8988T (cell line): ENCODE measurements at places on chromosomes 3 and 15.

- no peak for DNase-seq
Measured at GRCh38 chr3:146246526-146246925, 4.4 kb downstream of the PLSCR4 start.

- DNase-seq, result no peak
Measured at GRCh38 chr3:117170094-117170493, 460.5 kb downstream of the TUSC7 start.

- no peak for DNase-seq
Measured at GRCh38 chr3:126557415-126557745, 1.4 kb downstream of the C3orf22 start.

DNA sequence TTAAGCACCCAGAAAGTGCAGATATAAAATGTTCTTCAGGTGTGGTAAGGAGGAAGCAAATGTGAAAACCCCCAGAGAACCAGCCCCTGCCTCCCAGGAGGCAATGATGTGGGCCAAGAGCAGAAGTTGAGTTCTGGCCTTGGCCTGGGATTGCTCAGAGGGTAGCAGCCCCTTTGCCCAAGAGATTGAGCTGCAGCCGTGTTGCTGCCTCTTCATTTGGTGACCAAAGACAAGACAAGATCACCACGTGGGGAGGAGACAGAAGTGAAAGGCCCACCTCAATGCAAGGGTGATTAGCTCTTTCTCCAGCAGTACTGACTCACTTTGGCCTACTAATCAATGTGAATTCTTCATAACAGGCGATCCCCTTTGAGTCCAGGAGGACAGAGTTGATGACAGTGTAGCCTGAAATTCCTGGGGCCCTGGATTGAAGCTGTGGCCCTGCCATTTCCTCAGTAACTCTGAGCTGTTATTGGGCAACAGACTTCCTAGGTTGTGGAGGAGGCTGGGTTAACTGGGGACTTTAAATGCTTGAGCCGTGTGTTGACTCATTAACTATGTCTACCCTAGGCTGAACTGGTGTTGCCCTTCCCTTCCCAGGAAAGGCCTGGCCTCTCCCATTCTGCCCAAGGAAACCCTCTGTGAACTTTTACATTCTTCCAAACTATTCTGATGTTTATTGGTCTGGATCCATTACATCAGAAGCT is 86.5 kb downstream of the ST6GAL1 start:
- DNase-seq, result no peak

DNA sequence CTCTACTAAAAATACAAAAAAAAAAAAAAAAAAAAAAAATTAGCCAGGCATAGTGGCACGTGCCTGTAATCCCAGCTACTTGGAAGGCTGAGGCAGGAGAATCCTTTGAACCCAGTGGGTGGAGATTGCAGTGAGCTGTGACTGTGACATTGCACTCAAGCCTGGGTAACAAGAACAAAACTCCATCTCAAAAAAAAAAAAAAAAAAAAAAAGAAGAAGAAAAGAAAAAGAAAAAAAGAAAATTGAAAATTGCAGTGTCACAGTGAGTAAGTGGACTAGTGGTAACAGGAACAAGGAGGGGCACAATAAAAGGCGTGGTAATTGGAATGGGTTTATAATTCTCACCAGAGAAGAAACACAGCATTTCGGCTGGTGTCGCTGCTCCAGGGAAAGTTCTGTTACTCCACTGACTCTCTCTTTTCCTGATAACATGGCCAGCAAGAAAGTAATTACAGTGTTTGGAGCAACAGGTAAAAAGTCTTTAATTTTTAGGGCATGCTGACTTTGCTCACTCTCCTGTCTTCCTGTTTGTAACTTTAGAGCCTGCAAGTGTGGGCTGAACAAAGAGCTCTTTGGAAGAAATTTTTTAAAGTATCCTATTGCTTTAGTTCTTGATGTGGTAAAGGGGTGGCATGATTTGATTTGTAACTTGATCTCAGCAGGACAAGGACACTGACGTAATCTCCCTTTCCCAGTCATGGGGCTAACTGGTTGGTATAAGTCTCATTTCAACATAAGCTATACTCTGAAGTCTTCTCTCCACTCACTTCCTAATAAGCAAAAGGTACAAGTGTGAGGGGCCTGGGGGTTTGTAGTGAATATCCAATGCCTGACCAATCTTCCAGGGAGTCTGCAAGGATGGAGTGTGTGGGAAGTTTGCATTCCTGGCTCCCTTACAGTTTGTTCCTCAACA is 22.1 kb upstream of the TRA2B start:
- no peak for DNase-seq

- no peak for DNase-seq
Measured at GRCh38 chr3:155029941-155030340, 50.2 kb upstream of the MME start.

DNA sequence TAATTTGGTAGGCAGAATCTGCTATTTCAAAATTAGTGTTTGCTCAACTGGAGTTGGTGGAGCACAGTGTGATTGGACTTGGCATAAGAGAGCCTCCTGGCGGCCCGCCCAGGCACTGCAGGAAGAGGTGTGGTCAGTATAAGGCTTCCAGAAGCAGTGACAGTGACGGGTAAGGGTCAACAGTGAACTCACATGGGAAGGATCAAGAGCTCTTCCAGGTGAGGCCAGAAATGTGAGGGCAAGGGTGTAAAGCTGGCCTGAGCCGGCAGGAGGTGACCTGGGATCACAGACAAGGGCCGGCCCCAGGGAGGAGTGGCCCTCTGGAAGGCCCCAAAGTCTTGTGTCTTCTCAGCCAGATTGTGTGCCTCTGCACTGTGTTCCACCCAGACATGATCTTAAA is 93.2 kb upstream of the RNF7 start:
- no peak for DNase-seq

DNA sequence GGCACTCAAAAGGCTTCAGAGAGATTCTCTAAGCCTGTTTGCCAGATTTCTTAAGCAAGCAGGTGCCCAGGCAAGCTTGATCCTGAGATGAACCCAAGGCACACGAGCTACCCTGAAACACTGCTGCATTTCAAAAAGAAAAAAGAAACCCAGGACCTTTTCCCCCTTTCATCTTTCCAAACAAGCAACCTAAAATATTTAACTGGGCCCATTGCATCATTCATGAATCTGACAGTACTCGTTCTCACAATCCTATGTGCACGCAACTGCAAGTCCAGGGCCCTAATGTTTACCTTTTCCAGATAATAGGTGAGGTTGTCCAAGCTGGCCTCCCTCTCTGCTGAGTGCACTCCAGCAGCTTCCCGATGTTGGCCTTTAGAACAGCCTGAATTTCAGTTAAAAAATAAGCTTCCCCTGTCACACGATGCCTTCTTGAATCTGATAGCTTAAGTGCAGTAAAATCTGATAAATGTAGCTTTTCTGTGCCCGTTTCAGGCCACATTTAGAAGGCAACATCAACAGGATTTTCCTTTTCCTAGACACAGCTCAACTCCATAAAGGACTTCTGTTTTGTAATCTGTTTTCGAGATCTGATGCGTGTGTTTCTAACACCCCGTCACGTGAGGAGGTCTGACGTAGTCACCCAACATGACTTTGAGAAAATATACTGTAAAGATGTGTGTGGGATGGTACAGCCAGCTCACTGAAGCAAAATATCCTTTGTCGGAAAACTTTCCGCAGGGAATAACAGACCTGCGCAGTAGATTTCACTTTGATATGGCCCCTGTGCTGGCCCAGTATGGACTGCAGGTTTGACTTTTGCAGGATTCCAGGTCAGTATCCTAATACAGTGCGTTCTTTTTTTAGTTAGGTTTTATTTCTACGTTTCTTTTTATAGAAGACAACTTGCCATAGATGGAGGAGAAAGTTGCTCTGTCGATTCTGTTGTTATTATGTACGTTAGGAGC is 55.1 kb upstream of the RASA2 start:
- DNase-seq, result no peak

DNA sequence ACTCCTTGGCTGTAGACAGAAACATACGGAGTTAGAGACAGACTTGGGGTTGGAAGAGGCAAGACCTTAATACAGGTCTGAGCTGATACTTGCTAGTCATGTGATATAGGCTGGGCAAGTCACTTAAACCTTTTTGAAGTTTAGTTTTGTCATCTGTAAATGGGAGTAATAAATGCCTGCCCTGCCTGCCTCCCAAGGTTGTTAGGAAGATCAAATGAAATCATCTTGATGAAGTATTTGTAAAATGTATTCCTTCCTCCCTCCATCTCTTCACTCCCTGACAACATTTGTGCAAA is 2.9 kb downstream of the PXK start:
- DNase-seq, result no peak

DNA sequence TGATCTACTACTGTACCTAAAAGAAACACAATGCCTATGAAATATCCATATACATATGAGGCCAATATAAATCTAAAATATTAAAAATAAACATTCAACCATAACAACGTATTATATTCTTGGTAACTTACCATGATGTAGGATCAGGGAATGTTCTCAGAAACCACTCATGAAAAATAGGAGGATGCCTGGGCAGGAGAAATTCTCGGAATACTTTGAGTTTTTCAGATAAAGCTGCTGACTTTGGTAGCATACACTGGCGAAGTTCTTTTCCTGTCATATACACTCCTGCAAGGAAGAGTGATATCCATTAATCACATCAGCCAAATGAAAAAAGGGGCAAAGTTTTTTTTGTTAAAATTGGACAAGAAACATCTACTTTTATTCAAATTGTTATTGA is 11.3 kb upstream of the XRN1 start:
- DNase-seq, result no peak

DNA sequence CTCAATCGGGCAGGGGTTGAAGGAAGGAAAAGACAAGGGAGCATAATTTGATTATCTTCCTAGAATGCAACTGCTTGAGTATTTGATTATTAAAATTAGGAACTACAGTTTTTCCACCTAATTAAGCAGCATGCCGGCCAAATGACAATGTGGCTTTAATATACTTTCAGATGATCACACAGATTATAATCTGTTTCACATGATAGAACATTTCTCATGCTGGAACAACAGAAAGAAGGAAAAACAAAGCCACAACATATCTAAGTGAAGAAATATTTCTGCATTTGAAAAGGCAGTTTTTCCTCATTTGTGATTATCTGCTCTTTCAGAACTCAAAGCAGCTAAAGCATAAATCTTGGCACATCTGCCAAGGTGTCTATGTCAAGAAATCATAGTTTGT is 82.7 kb downstream of the STRIT1 start:
- DNase-seq, result no peak

- DNase-seq, result no peak
Measured at GRCh38 chr3:12190221-12190807, 31.6 kb upstream of the TIMP4 start.

DNA sequence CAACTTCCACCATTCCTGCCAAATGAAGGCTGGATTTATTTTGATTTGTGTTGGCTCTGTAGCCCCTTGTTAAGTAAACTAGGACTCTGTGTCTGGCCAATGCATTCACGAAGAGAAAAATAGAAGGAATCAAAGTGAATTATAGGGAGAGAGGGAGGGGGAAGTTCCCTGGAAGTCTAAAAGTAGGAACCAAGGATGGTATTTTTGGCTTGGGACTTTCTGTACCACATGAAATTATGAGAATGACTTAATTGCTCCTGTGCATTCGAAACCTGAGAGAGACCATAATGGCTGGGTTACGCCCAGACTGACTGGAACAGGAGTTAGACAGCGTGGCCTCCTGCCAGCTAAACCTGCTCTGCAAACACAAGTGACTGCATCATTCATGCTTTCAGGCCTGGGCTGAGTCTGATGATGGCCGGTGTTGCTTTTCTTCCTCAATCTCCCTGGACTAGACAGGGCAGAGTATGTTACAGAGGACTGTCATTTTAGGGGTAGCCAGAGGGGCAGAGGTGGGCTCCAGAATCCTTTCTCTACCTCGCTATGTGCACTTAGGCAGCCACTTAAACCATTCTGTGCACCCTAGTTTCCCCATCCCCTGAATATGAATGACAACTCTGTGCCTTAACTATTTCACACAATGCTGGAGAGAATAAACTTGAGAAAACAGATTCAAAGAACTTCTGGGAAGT is 58.9 kb downstream of the MYO1E start:
- DNase-seq, result no peak

DNA sequence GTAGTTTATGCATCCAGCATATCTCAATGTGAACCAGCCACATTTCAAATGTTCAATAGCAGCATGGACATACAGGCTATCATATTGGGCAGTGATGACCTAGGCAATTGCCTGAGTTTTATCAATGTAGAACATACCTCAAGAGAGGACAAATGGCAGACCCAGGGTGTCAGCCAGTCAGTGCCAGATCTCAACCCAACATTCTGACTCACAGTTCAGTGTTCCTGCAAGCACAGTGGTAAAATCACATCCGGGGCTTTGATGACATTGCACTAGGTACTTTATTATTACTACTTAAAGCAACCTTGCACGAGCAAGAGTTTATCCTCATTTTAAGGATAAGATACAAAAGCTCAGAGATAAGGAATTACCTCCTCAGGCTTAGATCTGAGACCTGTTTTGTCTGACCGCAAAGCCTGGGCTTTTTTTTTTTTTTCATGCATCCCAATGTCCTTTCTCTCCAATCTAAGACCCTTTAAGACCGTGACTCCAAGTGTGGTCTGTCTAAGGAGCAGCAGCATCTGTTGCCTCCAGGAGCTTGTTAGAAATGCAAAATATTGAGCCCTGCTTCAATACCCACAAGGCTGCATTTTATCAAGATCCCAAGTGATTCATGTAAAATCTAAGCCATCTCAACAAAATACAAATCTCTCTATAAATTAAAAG is 60.1 kb downstream of the SLC12A1 start:
- DNase-seq, result no peak

- DNase-seq, result no peak
Measured at GRCh38 chr3:124157748-124158147, 165.8 kb upstream of the ROPN1 start.

GRCh38 chr3:120025520-120025919 is 68.7 kb downstream of the GSK3B start:
- no peak for DNase-seq

DNA sequence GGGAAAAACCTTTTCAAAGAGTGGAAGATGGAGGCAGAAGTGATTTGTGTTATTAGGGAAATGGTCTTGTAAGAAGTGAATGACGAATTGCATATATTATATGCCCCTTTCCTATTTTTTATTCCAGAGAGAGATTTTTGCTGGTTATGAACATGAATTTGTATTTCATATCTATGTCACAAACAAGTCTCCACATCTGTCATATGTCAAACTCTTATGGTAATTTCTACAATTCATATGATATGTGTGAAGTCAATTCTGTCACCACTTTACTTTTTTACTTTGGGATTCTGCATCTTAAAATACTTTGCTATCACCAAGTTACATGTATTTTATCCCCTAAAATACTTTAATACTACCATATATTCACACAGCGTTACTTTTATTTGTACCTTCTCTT is 594.2 kb upstream of the ARPP21 start:
- DNase-seq, result no peak

GRCh38 chr15:56320316-56320715 is 44.9 kb upstream of the TEX9 start:
- DNase-seq, result no peak

GRCh38 chr15:36008719-36009118 is 462.8 kb upstream of the DPH6 start:
- no peak for DNase-seq
